ENCODE measurements at places on chromosomes 7 and 10. TPM values are rescaled to one million over a fixed set of nuclear protein-coding genes. Genes with fewer than 3 reads are reported as not detected.

The ACSM6 gene
- total RNA-seq = not detected

The FAM13C gene
- 3.1 TPM for total RNA-seq

The STK17A gene
- total RNA-seq = 13.1 TPM

The HOGA1 gene
- 1.2 TPM for total RNA-seq

The CFAP46 gene
- 4.6 TPM for total RNA-seq

The CTNNA3 gene
- total RNA-seq = 12.9 TPM

The DYNC1I1 gene
- total RNA-seq = 0.53 TPM

The GDF2 gene
- 0.19 TPM for total RNA-seq

The CCL24 gene
- total RNA-seq = not detected

DNA sequence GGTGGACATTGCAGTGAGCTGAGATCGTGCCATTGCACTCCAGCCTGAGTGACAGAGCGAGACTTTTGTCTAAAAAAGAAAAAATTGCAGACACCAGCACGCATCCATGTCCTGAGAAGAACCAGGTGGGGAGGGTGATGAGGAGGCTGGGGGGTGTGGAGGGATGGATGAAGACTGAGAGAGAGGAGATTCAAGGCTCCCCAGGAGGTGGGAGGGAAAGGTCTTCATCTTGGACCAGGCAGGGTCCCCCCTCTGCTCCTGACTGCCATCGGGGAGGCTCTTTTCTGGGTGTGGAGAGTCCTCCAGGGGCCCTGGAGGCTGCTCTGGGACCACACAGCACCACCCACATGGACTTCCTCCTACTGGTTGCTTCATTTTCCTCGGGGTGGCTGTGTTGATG lies 1.5 kb downstream of the SCART1 start:
- no peak for DNase-seq

DNA sequence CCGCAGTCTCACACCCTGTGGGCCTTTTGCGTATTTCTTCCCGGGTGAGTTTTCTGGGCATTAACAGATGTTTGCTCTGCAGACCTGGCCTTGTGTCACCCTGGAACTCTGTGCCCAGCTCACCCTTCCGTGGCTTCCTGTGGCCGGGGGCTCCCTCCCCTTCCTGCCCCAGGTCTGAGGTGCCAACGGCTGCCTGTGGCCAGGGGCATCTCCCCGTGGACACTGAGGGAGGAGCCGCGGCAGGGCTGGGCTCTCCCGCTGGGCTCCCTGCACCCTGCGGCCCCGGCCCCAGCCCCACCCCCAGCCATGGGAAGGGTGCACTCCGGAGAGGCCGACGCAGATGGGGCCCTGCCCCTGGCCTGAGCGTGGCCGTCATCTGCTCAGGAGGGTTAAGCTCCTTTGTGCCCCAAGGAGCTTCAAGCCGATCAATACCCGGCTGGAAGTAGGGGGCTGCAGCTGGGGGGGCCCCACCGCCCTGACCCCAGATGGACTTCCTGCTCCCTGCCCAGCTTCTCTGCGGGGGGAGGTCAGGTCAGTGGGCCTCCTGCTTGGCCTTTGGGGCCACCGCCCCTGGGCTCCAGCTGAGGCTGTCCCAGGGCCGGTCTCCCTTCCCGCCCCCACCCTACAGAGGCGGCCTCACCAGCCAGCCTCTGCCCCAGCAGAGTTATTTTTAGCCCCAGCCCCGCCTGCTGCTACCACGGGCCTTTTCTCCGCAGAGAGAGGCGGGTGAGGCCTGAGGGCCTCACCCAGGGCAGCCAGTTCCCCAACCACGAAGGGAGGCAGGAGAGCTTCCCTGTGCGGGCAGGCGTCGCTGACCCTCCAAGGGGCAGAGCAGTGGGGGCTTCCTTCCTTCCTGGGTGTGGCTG lies 24.2 kb downstream of the PWWP2B start:
- DNase-seq = peak; percentile 30

- DNase-seq = no peak
These were observed 5.7 kb upstream of the PRR15 start for GRCh38 chr7:29557954-29558353.

- DNase-seq = no peak
These were observed 140.1 kb downstream of the GFRA1 start for GRCh38 chr10:116132780-116133399.

DNA sequence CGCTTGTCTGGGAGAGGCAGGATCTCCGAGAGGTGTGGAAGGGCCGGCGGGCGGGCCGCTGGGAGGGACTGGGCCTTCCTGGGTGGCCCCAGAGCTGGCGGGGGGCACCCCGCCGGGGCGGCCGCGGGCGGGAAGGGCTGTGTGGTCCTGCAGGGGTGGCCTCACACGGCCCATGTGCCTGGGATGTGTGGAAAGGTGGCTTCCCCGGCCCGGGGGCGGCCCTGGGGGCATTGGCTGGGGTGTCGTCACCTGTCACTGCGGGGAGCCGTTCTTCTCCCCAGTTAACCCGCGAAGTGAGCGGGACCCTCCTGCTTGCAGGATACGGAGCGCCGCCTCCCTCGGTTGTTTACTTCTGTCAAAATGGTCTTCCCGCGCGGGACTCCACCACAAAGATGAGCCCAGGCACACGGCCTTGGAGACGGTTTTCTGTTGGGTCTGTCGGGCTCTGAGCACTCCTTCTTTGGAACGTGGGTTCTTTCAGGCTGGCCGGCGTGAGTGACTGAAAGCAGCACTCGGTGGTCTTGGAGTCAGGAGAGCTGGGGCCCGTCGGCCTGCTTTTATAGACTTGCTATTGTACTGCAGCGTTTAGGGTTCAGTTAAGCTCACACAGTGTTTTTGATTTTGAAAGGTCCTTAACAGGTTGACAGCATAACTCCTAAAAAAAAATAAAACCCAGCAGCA lies 700 bp downstream of the SMC3 start:
- peak; percentile 80 for DNase-seq

DNA sequence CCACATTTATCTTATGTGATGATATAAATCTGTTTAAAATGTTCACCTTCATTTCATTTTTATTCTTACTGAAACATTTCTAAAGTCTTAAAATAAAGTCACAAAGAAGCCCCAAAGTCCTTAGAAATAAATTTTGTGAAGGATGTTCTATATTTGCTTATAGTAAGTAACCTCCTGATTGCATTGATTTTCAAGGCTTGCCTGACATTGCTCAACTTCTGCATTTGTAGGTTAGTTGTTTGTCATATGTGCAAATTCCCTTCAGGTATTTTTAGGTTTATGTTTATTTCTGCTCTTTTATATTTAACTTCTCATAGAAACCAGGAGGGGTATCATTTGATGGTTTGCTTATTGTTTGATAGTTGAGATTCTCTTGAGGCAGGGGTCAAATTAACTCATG lies 417.8 kb downstream of the ARL4A start:
- DNase-seq = no peak

GRCh38 chr10:62578916-62579315 lies 204.7 kb downstream of the ZNF365 start:
- DNase-seq = no peak

DNA sequence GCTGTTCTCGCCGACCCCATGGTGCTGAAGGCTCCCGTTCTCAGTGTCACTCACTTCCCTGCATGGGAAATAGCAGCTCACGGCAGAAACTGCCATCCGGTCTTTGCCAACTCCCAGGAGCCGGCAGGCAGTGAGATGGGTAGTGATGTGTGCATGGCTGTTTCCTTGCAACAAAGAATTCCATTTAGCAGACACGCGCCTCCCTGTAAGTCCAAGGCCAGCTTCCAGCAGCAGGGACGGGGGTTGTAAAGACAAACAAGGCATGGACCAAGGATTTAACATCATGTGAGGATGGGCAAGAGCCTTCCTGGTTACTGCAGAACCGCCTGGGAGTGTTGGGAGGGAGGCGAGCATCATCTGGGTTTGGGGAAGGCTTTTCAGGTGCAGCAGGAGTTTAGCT lies 273.1 kb downstream of the GLRX3 start:
- no peak for DNase-seq

DNA sequence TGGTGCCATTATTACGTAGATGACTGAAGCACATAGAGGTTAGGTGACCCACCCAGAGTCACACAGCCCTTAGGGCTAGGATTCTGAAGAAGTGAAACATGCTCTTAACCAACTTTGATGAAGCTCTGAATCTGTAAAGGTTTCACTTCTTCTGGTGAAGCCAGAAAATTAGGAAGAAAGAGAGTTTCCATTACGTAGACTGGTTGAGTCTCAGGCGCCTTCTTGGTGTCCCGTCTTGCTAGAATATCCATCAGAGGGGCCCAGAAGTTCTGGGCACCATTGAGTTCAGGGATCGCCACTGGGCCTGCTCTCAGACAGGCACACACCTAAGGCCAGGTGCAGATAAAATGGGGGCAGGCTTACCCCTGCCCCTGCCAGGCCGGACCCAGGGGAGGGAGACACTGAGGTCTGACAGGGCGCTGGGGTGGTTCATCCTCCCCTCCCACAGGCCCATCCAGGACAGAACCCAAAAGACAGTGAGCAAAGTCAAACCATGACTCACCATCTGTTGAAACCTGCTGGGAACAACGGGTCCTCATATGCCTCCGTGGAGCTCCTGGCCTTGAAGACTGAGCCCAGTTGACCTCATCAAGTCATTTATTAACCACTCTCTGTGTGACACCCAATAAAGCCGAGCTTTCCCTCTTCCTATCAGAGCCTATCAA lies 33.2 kb downstream of the DRGX start:
- no peak for DNase-seq

DNA sequence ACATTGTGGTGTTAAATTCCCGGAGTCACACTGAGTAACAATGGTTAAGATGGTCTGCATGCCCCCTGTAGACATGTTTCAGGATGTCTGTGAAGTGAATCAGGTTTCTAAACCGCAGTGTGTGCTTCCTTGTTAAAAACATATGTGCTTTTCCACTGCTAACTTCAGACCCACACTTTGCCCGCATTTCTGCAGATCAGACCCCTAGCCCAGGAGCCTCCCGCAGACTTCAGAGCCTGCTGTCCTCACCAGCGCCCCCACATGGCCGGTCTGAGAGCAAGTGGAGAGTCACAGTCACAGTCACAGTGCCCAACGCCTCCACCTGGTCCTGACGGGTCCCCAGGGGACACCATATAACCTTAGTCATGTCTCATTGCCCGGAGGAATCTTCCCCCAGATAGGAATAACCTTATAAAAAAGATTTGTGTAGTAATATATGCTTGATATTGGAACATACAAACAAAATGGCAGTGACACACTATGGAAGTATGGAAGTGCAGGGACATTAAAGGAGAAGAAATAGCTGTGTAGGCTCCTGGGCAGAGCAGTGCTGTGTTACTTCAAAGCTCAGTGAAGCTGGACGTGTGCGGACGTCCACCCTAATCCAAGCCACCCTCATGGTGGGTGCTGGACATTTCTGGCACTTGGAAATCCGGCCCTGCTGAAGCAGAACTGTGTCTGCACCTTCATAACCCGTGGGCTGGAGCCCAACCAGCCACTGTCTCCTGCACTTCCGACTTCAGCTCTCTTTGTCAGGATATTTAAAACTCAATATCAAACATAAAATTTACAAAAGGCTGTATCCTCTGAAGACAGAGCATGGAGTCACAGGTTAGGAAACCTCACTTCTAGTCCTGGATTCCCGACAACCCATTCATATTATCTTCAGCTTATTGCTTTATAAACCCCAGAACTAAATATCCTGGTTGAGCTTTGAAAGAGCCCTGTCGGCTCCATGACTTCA lies 29.0 kb downstream of the GSTO2 start:
- peak; percentile 69 for DNase-seq

DNA sequence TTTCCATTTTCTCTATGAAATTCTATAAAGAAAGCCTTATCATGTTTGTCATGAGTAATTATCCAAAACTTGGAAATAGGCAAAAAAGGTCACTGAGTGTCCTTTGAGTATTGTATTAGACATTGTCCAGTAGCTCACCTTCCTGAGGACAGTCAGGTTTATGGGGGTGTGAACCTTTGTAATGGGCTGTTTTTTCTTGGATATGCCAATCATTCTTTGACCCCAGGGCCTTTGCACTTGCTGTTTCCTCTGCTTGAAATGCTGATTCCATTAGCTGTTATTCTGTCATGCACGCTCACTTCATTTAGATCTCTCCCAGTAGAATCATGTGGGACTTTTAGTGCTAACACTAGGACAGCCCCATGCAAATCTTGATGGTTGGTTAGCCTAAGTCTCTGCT lies 4.9 kb downstream of the CCDC172 start:
- no peak for DNase-seq

DNA sequence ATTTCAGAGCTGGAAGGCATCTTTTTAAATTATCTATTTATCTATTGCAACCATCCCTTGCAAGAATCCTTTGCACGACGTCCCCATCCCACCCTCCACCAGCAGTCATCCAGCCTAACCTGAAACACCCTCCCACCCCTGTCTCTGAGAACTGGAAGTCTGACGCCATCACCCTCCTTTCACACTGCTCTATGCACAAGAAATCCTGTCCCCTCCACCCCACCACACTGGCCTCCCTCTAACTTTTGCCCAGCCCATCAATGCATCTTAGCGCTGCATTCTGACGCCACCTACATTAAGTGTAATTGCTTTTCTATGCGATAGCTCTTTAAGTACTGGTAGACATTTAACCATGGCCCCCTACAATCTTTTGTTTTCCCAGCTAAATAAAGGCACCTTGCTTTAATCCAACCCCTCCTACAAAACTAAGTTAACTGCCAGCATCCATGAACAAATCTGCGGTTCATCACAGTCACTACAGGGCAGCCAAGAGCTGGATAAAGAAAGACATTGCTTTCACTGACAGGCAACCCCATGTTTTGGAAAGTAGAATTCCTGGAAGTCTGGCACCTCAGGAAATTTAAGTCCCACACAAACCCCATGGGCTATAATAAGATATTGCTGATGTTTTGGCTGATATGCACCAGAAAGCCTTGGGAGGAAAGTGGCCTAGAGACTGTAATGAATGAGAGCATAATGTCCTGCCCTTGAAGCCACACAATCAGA lies 128.0 kb downstream of the GLI3 start:
- no peak for DNase-seq

DNA sequence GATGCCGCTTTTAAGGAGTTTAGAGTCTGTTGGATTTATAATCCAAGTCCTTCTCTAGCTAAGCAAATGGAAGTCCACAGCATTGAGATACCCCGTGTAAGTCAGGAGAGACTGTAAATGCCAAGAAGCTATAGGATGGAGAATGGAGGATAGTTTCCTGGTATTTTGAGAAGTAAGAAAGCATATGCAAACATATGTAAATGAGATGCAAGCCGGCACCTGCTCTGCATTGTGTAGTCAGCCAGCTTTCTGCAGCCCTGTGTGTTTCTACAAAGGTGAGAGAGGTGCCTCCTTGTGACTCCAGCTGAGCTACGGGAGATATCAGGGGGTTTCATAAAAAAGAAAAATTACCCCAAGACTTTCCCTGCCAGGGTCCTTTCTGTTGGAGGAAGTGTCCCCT lies 176.3 kb downstream of the RPS24 start:
- DNase-seq = no peak

GRCh38 chr7:139495580-139496125 lies 12.2 kb upstream of the KLRG2 start:
- DNase-seq = peak; percentile 37

DNA sequence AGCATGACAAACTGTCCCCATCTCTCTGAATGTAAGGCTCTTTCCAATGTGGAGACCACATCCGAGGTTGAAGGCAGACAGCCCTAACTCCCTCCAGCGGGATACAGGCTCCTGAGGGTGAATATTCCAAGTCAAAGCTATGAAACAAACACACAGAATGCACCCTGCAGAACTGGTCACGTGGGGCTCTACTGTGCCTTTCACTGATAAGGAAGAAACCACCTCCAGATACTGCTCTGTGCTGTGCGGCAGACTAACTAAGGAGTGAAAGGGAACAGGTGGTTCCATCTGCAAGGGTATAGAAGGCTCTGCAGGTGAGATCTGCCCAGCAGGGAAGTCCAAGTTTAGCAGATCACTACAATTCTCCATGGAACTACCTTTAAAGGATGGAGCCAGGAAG lies 534.4 kb downstream of the KCNMA1 start:
- DNase-seq = no peak
